CD8-positive, alpha-beta T cell (primary cell): ENCODE measurements at places on chromosomes 4 and X.

DNA sequence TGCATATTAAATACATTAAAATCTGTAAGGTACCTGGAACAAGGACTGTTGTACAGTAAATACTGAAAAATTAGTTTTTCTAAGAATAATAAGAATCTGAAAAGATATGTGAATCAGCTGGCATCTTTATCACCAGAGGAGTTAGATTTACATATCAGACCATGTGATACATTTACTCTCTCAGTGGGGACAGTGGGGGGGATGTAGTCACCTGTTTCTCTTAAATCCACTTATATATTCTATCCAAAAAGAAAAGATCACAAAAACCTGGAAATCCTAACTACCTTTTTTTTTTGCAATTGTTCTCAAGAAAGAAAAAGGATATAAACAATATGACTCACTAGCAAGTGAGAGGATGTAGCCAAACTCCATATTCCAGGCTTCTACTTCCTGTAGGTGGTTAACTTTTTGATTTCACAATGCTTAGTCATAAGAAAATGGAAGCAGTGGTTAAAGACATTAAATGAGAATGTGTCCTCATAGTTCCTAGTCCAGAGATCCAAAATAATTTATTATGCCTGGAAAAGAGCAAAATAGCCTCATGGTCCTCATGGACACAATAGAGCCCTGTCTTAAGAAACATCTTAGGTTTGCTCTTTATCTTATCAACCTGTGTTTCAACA, 22.5 kb upstream of the MYOZ2 start:
- peak; percentile 13 for DNase-seq

DNA sequence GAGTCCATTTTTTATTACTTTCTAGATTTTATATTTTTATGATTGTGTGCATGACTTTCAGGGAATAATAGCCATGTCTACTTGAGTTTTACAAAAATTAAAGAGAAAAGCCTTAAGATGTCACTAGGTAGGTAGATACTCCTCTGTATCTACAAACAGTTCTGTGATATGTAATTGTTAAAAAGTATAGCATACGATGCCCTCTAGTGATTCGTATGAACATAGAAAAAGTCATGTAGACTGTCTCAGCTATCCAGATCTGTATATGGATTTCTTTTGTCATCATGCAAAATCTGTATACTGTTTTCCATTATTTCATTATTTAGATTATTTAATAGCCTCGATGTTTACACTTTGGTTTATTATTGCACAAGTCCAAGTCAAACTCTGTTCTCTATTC, 856.6 kb downstream of the CENPC start:
- DNase-seq, result no peak

GRCh38 chr4:122814426-122814825, 12.2 kb upstream of the FGF2 start:
- no peak for DNase-seq

DNA sequence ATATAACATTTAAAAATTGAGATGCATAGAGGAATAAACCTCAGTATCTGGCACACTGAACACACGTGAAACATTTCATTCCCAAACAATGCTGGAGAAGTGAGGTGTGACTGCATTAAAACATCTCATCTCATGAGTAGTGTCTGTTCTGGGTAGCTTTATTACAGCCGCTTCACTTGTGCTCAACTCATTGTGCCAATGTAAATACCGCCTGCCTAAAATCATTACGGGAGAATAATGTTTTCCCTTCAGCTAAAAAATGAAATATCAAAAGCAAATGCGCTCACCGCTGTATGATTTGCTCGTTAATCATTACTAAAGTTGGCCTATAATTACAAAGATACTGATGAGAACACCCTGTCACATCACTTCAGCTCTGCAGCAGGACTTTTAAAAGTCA, 110.2 kb upstream of the PRPS2 start:
- DNase-seq, result no peak

DNA sequence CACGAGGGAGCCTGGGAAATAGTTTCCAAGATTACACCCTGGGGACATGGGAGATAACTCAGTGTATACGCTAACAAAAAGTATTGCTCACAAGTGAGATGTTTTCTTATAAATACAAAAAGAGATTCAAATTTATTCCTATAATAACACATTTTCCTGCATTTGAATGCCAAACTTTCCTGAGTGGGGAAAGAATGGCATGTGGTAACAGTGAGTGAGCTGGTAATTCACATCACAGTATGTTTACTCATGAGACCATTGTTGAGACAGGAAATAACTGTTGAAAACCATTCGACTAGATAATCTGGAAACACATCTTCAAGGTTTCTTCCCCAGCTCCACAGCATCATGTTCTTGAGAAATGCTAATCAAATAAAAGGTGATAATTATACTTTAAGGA, 109.1 kb downstream of the TASL start:
- no peak for DNase-seq

DNA sequence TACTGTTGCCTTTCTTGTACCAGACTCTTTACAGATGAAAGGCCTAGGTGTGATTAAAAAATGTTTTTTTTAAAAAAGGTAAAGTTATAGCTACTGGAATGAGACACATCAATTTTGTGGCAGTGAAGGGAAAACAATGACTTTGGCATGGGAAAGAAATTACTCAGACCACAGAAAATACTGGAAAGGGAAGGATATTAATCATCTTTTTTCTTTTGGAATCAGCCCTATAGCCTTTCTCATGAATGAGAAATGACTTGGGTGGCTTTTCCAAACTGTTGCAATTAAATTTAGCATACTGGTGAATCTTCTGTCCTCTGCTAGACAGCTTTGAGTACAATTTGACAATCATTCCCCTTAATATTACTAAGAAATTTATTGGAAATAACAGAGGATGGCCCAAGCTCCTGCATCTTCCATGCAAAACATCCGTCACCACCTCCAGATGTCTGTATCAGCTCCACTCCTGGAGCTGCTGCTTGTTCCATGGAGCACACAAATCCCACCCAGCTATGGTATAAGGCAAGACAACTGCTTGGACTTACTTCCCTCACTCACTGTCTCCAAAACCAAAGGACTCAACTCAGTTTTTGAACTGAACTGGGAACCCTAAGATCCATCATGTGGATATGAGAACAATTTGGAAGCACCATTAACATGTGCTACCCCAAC, 97.6 kb upstream of the ARSJ start:
- DNase-seq, result no peak

- no peak for DNase-seq
These were observed 32.5 kb upstream of the PAQR3 start for GRCh38 chr4:78971776-78972175.

DNA sequence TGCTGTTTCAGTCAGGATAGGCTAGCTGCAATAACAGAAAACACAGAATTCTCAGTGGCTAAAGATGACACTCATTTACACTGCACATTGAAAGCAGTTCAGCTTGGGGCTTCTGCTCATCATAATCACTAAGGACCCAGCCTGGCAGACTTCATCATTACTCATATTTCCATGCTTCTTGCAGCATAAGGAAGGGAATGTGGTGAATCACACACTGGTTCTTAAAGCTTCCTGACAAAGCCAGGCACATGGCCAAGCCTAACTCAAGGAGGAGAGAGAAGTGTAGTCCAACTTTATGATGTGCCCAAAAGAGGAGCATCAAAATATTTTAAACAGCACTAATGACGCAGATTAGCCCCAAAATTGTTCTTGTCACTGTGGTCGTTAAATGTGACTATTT, 186.5 kb downstream of the BANK1 start:
- DNase-seq, result no peak

GRCh38 chr4:172411149-172411548, 597.9 kb downstream of the GALNTL6 start:
- no peak for DNase-seq
